ENCODE measurements at places on chromosomes 1 and 21.

DNA sequence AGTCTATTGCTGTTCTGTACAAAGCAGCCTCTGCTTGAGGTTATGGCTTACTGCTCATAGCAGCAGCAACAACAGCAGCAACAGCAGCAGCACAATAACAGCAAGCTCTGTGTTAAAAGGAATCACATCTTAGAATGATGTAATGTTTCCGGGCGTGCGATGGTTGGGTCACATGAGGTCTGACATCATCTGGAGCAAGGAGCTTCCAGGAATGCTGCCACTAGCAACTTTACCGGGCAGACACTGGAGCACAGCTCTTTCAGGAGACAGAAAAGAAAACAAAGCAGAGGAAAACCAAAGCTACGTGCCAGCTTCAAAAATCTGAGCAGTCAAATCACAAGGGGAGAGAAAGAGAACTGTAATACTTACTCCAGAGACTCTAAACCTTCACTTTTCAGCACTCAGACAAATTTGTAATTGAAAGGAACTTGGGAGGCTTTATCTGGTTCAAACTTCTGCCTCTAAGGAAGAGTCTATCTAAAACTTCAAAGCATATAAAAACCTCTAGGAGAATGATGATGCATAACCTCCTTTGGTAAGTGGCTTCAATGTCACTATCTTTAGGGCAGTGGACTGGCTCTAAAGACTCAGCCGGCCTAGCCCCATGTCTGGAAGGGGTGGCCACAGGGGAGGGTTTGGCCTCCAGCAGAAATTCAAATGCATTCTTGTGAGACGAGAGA, 28.3 kb upstream of the RAB3GAP2 start:
- peak; percentile 8 for DNase-seq

DNA sequence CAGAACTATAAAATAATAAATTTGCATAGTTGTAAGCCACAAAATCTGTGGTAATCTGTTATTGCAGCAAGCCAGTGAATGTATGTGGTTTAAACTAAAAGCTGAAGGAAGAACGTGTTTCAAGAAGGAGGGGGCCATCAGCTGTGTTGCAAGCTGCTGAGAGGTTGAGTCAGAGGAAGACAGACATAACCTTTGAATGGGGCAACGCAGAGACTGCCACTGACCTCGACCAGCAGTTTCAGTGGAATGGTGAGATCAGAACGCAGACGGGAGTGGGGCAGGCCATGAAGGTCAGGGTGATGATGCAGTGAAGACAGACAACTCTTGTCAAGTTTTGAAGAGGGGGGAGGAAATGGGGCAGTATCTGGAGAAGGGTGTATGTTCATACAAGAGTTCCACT, 23.2 kb upstream of the QSOX1 start:
- DNase-seq = no peak

DNA sequence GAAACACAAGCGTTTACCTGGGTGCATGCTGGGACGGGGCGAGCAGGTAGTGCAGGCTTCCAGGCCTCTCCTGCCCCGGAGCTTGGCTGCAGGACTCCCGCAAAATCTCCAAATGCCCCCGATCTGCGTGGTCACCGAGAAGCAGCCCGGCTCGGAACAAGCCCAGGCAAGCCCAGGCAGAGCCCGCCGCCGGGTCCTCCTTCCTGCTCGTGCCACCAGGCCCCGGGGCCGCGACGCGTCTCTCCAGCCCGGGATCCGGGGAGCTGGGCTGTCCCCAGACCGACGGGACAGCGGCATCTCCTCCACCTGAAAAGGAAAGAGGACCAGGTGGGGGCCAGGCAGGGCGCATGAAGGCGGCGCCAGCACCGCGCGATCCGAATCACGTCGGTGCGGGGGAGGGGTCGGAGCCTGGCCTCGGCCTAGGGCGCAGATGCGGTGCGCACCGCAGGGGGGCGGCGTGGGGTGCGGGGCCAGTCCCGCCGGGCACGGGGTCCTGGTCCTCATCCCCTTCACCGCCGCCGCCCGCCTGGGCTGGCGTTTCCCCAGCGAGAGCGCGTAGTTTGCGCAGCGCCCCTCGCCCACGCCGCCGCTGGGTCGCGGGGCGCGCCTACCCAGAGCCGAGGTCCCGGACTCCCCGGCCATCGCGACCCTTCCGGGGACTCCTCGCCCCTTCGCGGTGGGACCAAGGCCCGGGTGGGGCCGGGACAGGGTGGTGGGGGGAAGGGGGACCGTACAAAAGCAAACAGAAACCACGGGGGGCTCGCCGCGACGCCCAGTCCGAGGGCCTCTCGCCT, 52.4 kb upstream of the H6PD start:
- DNase-seq = no peak

DNA sequence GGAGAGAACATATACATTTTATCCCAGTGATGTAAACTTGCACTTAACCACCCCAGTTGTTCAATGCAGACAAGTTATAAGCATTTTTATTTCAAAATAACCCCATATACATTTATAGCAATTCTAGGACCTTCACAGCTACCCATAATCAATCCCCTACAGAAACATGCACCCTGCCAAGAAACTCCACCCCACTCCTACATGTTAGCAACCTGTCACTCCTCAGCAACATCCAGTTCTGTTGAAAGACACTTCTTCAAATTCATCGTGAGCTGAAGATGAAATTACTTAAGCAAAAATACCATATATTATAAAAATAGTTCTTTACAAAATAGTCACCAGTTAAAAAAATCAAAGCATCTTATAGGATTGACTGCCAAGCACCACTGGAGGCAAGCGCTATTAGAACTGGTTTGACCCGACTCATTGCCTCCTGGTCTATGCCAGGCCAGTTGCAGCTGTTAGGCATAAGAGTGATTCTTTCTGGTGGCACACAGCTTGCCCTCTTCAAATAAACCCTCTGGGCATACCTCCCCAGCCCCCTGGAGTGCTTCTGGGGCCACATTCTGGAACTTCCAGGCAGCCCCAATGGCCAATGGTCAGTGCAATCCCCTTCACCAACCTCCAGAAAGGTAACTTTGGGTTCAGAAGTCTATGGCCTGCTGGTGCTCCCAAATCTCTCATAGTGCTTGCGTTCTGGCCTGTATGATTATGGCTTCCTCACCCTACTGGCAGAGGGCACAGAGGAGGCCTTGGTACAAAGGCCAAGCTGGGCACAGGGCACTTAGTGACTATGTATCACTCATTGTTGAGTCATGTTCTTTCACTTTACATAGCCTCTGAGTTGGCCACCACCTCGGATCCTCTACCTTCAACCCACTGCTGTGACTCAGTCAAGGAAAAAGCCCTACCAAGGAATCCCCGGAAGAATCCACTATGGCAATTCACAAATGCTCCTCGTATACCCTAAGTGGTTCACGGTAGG, 72.2 kb upstream of the RALGPS2 start:
- DNase-seq = no peak

- no peak for DNase-seq
These were observed 5.1 kb downstream of the PAFAH2 start for GRCh38 chr1:25992689-25993171.

DNA sequence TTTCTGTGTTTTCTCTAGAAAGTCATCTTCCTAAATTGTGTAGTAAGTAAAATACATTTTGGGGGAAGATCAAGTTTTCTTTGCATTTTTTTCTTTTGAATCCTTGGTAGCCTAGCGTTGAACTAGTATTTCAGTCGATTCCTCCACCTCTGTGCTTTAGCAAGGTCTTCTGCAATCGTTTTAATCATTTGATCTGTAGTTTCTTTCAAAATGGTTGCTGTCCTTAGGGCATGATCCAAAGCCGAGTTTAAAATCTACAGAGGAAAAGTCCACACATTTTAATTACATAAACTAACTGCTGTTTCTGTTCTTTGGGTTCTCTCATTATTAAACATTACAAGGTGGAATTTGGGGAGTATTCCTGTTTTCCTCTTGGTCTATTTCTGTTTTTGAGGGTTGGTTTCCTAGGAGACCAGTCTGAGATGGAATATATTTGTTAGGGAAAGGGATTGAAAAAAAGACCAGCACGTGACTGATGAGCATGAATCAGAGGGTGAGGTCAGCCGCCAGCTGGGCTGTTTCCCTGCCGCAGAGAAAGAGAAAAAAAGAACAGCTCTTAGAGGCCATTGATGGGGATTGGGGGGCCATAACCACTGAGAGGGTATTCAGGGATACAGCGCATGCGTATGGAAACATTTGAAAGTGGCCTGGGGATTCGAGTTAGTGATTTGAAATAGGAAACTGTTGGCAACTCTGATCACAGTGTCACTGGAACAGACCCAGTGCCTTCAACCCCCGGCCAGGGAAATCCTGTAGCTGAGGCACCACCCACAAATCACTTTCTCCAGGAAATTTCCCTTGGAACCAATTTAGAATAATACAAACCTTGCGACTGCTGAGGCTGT, 40.6 kb downstream of the AKNAD1 start:
- DNase-seq = no peak

GRCh38 chr1:1273209-1273511, 494 bp downstream of the UBE2J2 start:
- DNase-seq = no peak

Measured in NCI-H2029 treated with DMSO at 0.1 percent for 48 hours (cell line).